Astrocyte (in vitro differentiated cells and primary cell): ENCODE measurements at places on chromosomes 2 and 18. TPM values are rescaled to one million over a fixed set of nuclear protein-coding genes. Genes with fewer than 3 reads are reported as not detected.

DNA sequence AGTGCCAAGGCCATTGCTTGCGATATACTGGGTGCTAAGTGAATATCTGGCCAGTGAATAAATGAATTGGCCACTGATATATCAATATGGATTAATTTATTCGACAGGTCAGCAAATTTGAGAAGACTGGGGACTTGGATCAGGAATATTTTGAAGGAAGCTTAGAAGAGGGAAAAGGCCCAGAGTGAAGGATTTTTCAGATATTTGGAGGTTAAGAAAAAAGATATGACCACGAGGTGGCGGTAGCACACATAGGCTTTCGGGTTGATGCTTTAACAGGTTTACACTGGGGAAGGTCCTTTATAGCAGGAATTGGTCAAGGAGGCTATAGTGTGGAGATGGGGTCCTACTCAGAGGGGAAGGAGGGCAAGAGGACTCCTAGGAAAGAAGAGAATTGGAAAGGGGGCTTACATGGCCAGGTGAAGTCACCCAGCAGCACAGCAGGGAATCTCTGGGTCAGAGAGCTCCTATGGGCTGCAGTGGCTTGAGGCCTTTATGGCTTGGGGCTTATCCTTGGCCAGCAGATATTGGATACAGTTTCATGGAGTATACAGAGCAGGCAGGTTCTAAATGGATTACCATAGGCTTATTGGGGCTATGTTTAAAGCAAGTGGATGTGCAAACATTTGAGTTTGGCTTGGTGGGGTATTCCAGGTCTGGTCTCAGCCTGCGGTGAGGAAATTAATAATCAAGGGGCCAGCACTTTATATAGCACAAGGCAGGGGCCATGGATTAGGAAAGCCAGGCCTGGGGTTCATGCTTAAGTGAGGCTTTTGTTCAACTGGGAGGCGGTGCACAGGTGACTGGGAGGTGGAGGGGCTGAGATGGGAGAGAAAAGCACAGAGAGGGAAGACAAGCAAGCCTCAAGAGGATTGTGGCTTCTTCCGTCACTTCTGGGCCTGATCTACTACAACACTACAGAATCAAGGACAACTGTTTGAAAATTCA is 9.7 kb downstream of the IL1RN start:
- H3K27ac ChIP-seq = no peak overlapping the region
- no peak for DNase-seq
- no peaks in the 10 kb centered on the region for H3K36me3 ChIP-seq
- no peaks in the 10 kb centered on the region for H3K27me3 ChIP-seq

- no peak overlapping the region for H3K4me3 ChIP-seq
- H3K27ac ChIP-seq = no peak overlapping the region
- H3K4me1 ChIP-seq = peaks cover 11% of the 10 kb centered on the region
- DNase-seq = no peak
- H3K27me3 ChIP-seq = peaks cover 20% of the 10 kb centered on the region
Observed at GRCh38 chr2:105488285-105488684, 89.4 kb upstream of the FHL2 start.

DNA sequence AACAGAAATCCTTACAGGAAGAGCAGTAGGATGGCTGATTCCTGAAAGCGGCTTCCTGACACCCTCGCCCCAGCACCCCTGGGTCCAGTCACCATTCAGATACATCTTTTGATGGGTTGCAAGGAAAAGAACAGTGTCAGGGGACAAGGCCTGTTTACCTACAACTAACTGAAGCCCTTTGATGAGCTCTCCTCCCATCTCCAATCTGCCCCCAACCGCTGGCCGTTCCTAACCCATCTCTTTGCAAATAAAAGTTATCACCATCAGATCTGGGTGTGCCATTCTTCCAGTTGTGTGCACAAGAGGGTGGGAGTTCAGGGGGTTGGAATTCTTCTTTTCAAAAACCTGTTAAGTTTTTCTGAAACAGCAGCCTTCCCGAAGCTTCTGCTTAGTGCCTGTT is 48.9 kb downstream of the ARL4C start:
- H3K4me3 ChIP-seq = no peak overlapping the region
- no peak for DNase-seq
- H3K36me3 ChIP-seq = no peaks in the 10 kb centered on the region
- H3K27ac ChIP-seq = peak overlapping the region; percentile 94

DNA sequence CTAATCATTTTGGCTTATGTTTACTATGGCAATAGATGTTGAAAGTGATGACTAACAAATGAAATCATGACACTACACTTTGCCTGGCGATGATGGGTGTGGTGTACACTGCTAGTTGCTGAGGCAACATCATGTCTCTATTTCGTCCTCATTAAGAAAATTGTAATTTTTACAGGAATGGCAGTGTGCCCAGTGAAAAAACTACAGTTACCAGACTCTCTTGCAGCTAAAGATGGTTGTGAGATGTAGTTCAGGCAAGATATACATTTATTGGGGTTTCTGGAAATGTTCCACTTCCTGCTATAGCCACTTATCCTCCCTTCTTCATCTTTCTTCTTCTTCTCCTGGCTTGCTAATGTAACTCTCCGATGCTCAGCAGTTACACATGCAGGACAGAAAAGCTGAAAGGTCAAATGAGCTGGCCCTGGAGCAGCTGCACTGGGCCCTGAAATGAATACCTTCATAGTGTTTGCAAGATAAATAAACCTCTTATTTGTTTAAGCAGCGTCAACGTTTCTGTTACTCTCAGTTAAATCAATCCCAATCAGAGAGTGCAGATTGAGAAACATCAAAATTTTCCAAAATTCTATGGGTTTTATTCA is 46.0 kb downstream of the SOCS6 start:
- peak overlapping the region; percentile 80 for H3K27ac ChIP-seq
- H3K4me3 ChIP-seq = no peak overlapping the region
- no peak for DNase-seq

DNA sequence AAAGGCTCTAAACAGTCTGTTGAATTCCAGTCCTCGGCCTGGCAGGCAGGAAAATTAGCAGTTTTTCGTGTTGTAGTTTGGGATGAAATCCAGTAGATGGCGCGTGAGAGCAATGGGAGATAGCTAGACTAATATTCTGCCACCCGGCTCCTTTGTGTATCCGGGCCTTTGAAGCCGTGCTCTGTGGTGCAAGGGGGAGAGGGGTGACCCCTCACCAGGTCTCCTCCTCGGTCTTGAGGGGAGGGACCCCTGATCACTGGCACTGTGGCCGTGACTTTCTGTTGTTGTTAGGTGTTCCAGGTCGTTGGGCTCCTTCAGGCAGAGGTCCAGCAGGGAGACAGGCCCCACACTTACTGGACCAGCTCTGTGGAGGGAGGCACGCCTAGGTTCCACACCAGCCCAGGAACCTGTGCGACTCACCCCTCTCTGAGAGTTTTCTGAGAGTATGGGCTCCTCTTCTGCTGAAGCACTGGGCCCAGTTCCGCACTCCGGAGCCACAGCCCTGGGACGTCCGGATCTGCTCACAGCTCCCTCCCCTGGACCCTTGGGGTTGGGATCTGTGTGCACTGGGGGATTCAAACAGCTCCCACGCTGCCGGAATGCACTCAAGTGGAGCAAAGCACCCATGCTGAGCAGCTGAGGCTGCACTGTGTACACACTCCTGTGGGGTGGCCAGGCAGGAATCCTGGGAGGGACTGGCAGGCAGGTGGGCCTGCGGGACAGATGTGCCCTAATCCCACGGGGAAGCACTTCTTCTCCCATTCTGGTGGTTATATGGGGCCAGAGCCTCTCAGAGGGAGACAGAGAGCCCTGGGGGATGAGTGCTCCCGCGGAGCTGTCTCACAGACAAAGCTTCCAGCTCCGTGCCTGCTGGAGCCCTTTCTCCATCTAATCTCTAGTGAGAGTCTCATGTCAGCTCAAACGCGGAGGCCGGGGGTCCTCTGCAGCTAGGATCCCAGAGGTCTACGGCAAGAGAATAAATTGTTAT is 8.8 kb downstream of the GKN2 start:
- peak; percentile 14 for DNase-seq
- H3K36me3 ChIP-seq = no peaks in the 10 kb centered on the region
- no peaks in the 10 kb centered on the region for H3K4me1 ChIP-seq
- H3K27me3 ChIP-seq = no peaks in the 10 kb centered on the region
- no peak overlapping the region for H3K4me3 ChIP-seq

DNA sequence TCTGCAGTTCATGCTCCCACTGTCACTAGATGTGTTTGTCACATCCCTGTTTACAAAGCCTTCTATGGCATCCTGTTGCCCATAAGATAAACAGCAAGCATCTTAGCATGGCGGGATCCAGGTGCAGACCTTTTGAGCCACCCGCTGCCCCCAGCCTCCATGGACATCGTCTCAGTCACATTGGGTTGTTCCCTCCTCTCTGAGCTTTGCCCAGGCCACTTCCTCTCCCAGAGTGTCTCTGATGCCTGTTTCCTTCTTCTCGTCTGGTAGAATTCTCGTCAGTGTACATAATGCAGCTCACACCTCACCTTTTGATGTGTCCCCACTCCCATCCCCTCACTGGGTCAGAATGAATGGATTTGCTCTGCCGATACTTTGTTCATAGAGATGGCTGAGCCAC is 239.0 kb upstream of the APCDD1 start:
- H3K27me3 ChIP-seq = no peaks in the 10 kb centered on the region
- H3K4me1 ChIP-seq = no peaks in the 10 kb centered on the region
- no peaks in the 10 kb centered on the region for H3K36me3 ChIP-seq
- H3K4me3 ChIP-seq = no peak overlapping the region

DNA sequence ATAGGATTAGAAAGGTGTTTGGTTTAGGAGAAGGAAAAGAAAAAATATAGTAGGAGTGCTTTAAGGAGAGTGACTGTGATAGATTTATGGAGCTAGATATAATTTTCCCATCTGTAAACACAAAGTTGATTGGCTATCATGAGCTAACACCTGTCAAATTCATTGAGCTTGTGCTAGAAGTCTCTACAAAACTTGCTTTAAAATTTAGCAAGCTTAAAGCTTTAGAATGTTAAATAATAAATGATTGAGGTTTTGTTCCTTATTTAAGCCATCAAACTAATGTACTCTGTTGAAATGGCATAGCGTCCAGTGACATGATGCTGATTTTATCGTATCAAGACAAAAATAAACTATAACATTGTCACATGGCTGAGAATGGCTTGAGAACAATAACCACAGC is 1497.4 kb upstream of the DDX18 start:
- no peak overlapping the region for H3K4me3 ChIP-seq
- H3K27me3 ChIP-seq = no peaks in the 10 kb centered on the region
- no peaks in the 10 kb centered on the region for H3K36me3 ChIP-seq
- H3K4me1 ChIP-seq = no peaks in the 10 kb centered on the region
- no peak overlapping the region for H3K27ac ChIP-seq
- DNase-seq = no peak

DNA sequence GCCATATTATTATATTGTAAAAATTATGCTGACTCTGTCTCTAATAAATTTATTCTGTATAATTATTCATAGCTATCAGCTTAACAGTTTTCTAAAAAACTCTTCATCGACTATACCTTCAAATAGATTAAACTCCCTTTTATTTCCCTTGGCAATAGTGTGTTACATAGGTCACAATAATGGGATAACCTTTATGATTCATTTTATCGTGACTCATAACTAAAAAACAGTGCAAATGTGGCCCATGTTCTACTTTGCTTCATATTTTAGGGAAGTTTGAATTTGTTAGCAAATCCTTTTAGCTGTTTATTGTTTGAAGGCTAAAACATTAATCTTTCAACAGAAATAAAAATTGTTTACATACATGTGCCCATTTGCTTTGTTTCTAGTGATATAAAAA is 783.2 kb upstream of the CDH2 start:
- DNase-seq = peak; percentile 64
- H3K27ac ChIP-seq = no peak overlapping the region
- peaks cover 3% of the 10 kb centered on the region for H3K4me1 ChIP-seq
- H3K27me3 ChIP-seq = no peaks in the 10 kb centered on the region

DNA sequence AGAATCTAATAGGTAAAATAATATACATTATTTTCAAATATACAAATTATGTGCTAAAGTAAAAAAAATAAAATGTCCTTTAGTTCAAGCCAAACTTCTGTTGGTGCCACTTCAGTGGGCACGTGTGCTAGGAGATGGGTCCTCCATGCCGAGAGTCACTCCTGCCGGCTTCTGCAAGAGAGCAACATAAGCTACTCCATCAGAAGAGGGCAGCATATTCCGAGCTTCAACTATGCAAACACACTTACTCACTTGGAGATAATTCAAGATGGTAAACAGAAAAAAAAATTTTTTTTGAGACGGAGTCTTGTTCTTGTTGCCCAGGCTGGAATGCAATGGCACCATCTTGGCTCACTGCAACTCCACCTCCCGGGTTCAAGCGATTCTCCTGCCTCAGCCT is 24.4 kb downstream of the CNOT11 start:
- H3K27ac ChIP-seq = no peak overlapping the region
- H3K4me3 ChIP-seq = no peak overlapping the region
- no peaks in the 10 kb centered on the region for H3K27me3 ChIP-seq
- peak; percentile 32 for DNase-seq
- no peaks in the 10 kb centered on the region for H3K4me1 ChIP-seq
- peaks cover 39% of the 10 kb centered on the region for H3K36me3 ChIP-seq

DNA sequence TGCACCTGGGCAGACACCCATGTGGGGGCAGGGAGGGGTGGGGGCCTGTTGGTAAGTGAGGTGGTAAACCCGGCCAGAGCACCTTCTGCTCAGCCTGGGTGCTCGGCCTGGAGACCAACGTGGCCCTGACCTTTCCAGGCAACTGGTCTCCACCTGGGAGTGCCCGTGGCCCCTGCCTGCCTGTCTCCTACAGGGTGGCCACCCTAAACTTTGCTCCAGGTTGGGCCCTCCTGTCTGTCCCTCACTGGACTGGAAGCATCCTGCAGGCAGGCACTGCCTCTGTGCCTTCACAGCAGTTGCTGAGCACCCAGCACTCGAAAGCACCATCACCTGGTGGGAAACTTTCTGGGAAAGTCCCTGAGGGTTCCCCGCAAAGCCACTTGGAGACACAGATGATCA is 171.3 kb downstream of the TWIST2 start:
- no peaks in the 10 kb centered on the region for H3K36me3 ChIP-seq
- no peak for DNase-seq
- no peak overlapping the region for H3K27ac ChIP-seq
- H3K27me3 ChIP-seq = peaks cover 11% of the 10 kb centered on the region
- no peak overlapping the region for H3K4me3 ChIP-seq

- peaks cover 22% of the 10 kb centered on the region for H3K27me3 ChIP-seq
- no peak for DNase-seq
- no peak overlapping the region for H3K4me3 ChIP-seq
- no peaks in the 10 kb centered on the region for H3K36me3 ChIP-seq
- peaks cover 9% of the 10 kb centered on the region for H3K4me1 ChIP-seq
Observed at GRCh38 chr18:79788734-79789085, 9.0 kb upstream of the KCNG2 start.

GRCh38 chr2:174878537-174879147 is 114.4 kb upstream of the CHRNA1 start:
- H3K36me3 ChIP-seq = no peaks in the 10 kb centered on the region
- no peak overlapping the region for H3K27ac ChIP-seq

DNA sequence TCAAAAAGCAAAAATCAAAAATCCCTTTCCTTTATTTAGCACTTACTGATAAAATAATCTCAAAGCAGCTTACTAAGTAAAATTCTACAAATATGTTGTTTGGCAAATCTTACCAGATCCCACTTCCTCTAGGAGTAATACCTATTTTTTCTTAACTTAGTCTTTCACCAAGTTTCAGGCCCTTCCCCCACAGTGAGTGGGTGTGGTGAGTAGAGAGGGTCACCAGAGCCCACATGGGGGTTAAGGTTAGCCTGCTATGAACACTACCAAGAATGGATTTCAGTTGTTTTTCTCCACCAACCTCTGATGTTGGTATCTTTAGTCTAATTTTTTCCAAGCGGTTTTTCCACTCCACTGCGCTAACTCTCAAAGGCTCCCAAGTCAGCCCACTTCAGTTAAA is 23.2 kb downstream of the PIAS2 start:
- no peaks in the 10 kb centered on the region for H3K27me3 ChIP-seq
- DNase-seq = no peak
- H3K4me1 ChIP-seq = no peaks in the 10 kb centered on the region
- H3K36me3 ChIP-seq = no peaks in the 10 kb centered on the region

Gene CREB1
- 56.4 and 63.3 TPM in 2 replicates for total RNA-seq

Gene KCNF1
- 0.19 and 1.6 TPM in 2 replicates for total RNA-seq

Gene BMP10
- not detected in 2 replicates for total RNA-seq

Gene LYPD1
- 51.1 and 61.6 TPM in 2 replicates for total RNA-seq
